ENCODE measurements at places on chromosomes 16 and 17.

GRCh38 chr16:51035110-51035498 lies 116.0 kb downstream of the SALL1 start:
- DNase-seq = no peak

GRCh38 chr17:410543-411401 lies 58.2 kb upstream of the RPH3AL start:
- peak; percentile 69 for DNase-seq

- DNase-seq = peak; percentile 98
Observed at GRCh38 chr17:78186692-78187595, at the start of the genes AFMID and TK1. Gene AFMID, plus strand, starts transcription at chr17:78187362. Its CDS starts 9 bp downstream, at chr17:78187371. Gene TK1, minus strand, starts transcription at chr17:78187052. Its CDS starts 58 bp downstream, at chr17:78186994.

- no peak for DNase-seq
Observed at GRCh38 chr17:27265333-27265732, 28.6 kb upstream of the WSB1 start.

- no peak for DNase-seq
Observed at GRCh38 chr16:82609140-82609539, 17.6 kb upstream of the CDH13 start.

GRCh38 chr17:55513885-55514590 lies 2.8 kb upstream of the SMIM36 start:
- peak; percentile 85 for DNase-seq

DNA sequence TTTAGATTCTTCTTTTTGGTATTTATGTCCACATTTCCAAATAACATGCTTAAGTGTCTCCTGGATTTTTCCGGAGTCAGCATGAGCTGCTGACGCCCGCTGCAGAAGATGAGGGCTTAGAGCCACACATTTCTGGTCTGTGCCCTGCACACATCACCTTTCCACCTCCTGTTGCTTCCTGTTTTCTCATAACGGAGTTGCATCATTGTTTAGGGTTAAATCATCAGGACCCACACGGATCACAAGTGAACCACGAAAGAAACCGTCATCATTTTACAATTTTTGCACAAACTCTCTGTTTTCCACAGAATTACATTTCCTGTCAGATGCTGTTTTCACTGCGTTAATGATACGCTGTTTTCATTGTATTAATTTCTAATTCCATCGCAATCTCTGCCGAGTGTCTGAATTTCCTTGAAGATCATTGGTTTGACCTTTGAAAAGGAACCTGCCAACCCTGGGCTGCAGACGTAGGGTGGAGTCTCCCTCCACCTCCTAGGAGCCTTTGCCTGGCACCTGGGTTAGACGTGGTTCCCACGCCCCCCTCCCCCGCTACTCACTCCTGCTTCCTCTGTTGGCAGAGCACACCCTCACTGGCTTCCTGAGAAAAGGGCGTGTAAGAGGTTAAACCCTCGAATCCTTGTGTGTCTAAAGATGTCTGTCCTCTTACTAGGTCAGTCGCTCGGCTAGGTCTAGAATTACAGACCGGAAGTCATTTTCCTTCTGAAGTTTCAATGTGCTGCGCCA lies 68.2 kb downstream of the RNF213 start:
- no peak for DNase-seq

- DNase-seq = no peak
Observed at GRCh38 chr16:31453255-31454204, 5.8 kb upstream of the ARMC5 start.

DNA sequence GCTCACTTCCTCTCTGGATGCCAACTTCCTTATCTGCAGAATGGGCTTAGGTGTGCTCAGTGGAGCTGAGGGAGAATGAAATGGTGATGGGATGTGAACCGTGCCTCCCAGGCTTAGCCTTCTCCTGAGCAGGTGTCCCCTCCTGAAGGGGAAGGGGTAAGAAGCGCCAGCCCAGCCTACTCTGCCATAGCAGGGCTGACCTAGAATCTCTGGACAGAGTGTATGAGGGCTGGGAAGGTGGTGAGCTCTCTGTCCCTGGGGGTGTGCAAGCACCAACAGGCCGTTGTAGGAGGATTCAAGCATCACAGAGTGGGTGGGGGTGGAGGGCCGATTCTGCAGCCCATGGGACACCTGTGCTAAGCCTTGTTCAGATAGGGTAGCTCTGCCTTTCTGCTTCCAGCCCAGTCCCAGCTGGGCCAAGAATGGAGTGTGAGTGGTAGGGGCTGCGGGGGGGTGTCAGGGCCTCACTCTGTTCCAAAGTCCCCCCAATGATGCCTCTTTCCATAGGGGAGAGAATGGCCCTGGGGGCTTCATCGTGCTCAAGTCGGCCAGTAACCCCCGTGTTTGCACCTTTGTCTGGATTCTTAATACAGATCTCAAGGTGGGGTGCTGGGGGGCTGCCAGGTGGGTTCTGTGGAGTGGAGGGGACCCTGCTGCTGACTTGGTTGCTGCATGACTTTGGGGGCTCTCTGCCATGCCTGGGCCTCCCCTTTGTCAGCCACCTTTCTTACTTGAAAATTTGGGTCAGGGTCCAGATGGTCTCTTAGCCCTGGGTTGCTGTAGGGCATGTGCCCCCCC lies 3.2 kb upstream of the TCAP start:
- no peak for DNase-seq

- peak; percentile 63 for DNase-seq
Observed at GRCh38 chr17:75288770-75289114, 491 bp downstream of the SLC25A19 start.

DNA sequence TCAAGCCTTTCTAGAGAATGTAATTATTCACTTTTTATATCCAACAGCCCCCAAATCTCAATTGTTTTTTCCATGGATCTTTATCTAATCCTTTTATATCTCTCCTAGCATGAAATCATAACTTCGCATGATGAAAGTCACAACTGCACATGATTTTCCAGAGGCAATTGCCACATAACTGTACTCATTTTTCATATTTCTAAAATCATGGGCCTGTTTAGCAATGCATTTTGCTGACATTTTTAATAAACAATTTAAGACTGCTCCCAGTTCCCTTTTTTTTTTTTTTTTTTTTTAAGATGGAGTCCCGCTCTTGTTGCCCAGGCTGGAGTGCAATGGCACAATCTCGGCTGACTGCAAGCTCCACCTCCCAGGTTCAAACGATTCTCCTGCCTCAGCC lies 83.5 kb downstream of the VMP1 start:
- no peak for DNase-seq

DNA sequence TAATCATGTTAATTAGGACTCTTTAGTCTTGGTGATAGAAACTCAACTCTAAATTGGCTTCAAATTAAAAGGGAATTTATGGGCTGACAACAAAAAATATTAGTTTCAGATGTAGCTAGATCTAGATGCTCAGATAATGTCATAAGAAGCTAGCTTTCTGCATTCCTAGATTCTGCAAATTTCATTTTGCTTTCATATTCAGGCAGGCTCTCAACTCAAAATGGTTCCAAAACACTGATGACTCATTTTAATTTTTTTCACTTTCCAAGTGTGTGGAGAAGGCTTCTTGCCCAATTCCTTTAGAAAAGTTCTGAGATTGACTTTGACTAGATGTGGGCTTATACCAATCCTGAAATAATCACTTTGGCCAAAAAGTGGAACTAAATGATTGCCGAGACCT lies 236.7 kb upstream of the GOT2 start:
- no peak for DNase-seq

- no peak for DNase-seq
Observed at GRCh38 chr16:80029381-80029630, 428.8 kb upstream of the MAF start.

DNA sequence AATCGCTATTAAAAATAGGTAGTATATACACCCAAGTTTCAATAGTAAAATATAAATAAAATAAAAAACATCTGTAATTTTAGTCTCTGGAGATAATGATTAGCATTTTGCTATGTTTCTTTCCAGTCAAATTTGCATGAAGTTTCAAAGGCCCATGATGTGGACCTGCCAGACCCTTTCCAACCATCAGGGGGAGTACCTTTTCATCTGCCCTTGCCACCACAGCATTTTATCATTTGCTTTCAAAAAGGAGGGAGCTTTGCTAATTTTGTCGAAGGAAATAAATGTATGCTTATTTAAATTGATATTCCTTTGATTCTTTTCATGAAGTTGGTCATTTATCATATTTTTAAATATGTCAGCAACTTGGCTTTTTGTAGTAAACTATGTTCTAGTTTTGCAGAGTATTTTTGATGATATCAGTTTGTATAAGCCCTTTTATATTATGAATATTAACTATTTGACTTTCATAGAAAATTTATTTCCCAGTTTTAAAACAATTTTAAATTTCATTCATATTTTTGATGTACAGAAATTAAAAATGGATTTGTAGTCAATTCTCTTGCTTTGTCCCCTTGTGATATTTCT lies 115.2 kb upstream of the NETO2 start:
- no peak for DNase-seq

DNA sequence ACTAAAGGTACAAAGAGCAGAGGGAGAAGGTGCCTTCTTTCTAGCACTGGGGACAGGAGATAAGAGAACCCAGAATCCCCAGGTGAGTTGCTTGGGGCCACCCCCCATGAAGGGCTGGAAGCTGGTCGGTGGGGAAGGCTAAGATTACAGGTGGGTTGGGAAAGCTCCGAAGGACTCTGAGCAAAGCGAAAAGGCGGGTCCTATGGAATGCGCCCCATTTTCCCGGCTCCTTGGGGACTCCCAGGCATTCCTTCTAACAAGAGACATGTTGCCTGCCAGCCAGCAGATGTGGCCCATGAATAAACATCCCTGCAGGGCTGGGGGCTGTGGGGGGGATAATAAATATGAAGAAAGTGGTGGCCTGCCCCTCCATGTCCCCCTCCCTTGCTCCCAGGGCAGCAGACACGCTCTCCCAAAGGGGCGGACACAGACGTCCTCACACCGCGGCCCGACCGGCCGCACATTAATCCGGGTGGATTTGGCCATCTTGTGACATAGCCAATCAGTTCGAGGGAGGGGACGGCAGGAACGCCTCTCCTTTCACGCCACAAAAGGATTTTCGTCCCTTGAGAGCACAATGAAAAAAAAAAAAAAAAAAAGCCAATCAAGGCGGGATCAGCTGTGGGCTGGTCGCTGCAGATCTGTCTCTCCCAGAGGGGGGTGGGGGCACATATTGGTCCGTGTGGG lies 98.5 kb downstream of the SOX9 start:
- no peak for DNase-seq

- no peak for DNase-seq
Observed at GRCh38 chr17:64786337-64786736, 124.2 kb upstream of the SMURF2 start.

- DNase-seq = peak; percentile 68
Observed at GRCh38 chr16:57720142-57720575, 15.4 kb upstream of the KATNB1 start.

- DNase-seq = no peak
Observed at GRCh38 chr17:78991017-78991738, 11.5 kb upstream of the LGALS3BP start.

DNA sequence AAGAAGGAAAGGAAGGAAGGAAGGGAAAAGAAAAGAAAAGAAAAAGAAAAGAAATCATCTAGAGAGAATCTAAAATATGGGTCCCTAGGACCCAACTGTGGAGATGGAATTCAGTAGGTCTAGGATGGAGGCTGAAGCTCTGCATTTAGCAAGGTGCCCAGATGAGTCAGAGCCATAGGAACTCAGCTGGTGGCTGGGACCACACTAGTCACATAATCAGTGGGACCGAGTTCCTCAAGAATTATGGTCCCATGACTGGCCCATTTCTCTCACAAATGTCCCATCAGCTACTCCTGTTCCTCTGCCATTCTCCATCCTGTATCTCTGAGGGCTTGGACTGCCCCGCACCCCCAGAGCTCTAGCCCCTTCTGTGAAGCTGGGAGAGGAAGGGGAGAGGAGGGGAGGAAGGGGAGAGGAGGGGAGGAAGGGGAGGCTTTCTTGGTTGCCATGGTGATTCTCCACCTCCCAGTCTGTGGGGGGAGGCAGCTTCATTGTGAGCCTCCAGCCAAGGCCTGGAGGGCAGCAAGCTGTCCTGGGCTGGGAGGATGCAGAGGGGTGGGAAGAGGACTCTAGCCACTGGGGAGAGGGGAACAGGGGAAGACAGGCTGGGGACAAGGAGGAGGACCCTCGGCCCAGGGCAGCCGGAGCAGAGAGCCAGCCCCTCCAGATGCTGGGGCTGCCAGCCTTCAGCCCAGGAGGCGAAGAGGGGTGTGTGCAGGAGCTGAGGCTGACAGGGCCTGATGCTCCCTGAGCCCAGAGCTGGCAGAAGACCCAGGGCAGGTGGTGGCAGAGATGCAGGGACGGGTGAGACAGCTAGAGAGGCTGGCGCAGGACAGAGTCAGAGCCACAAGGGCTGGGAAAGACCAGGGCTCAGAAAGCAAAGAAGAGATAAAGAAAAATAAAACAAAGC lies 37.8 kb upstream of the LHX1 start:
- no peak for DNase-seq

- DNase-seq = no peak
Observed at GRCh38 chr16:87239545-87239944, 77.6 kb downstream of the C16orf95 start.

DNA sequence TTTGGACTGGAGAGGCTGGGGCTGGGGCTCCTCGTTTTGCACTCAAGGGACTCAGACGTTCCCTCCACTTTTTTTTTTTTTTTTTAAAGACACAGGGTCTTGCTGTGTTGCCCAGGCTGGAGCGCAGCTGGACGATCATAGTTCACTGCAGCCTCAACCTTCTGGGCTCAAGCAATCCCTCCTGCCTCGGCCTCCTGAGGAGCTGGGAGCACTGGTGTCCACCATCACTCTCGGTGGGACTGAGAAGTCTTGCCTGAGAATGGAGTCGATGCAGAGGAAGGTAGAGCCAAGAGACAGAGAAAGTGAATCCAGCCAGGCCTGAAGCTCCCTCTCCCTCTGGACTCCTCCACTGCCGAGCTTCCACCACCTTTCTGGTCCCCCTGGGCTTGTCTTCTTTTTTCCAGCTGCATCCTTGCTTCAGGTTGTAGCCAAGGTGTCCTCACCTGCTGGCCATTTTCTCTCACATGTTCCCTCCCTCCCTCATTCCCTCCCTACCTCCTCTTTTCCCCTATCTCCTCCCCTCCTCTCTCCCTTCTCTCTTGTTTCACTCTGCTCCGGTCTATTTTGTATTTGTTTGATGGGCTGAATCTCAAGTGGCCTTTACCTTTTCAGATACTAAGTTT lies 233.8 kb downstream of the SNX29 start:
- DNase-seq = no peak

GRCh38 chr16:11158018-11158417 lies 98.0 kb downstream of the SOCS1 start:
- no peak for DNase-seq

- DNase-seq = no peak
Observed at GRCh38 chr17:21044971-21045370, 2.2 kb upstream of the USP22 start.

- no peak for DNase-seq
Observed at GRCh38 chr17:74779501-74779900, 3.4 kb upstream of the NAT9 start.

DNA sequence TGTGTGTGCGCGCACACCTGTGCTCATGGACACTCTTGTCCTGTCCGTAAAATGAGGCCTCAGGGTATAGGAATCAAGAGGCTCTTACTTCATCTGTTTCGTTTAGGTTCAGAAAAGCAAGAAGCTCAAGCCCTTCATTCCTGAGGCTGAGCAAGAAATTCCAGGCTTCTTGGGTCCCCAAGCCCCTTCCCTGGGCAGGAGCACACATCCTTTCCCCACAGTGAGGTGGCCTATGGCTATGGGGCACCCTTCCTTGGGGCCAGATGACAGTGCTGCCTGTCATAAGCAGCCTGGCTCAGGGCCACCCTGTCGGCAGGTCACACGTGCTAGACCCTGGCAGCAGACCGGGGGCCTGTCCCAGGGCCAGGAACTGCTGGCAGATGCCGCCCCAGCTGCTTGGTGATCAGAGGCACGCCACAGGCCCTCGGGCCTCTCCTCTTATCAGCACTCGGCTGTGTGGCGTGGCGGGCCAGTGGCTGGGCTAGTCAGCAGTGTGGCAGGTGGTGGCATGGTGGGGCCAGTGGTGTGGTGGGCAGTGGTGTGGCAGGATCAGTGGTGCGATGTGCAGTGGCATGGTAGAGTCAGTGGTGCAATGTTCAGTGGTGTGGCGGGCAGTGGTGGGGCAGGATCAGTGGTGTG lies 50.2 kb downstream of the NKD1 start:
- DNase-seq = no peak
